ENCODE measurements at places on chromosomes 4 and X.

- DNase-seq: no peak
Measured at GRCh38 chr4:121168446-121169281, 4.5 kb upstream of the TNIP3 start.

GRCh38 chrX:100407147-100407783, 2.8 kb downstream of the PCDH19 start:
- no peak for DNase-seq

DNA sequence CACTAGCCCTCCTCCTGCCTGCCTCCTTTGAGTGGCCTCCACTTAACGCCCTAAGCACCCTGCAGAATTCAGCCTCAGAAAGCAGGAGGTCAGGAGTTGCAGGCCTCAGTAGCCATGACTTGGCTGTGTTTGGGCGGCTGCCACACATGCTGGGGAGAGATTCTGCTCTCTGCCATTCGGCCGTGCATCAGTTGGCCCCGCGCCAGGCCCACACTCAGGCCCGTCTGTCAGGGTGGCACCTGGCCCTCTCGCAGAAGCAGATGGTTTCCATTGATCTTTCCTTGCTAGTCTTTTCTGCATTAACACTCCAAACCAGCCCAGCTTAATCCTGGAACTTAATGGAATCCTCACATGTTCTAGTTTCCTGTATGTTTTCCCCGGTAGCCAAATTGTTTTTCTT, 30.7 kb upstream of the ATP6AP2 start:
- DNase-seq: no peak

DNA sequence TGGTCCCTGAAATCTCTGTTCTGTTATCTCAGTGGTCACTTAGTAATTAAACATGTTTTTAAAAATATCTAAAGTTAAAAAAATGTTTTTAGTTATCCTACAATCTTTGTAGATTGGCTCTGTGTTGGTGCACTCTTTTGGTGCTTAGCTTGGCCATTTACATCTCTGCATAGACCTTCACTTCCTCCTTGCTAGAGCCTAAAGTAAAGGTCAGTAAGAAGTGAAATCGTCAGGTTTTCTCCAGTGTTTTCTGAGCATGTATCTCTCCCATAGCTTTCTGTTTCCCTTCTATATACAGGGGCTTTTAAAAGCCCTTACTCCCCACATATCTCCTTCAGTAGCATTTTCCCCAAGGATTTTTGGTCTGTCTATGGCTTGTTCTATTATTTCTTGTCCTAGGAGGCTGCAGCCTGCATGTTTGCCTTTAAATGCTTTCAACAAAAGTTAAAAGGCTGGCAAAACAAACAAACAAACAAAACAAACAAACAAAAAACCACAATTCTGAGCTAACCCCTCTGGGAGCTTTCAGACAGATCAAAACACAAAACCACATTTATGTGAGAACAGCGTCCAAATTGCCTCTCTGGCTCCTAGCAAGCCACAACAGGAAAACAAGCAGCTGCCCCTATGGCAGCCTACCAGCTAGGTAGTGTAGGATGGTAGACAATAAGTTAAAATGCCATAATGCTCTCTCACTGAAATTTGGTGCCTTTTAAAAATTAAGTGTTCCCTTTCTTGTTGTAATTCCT, 27.3 kb upstream of the GPRASP2 start:
- DNase-seq: no peak

DNA sequence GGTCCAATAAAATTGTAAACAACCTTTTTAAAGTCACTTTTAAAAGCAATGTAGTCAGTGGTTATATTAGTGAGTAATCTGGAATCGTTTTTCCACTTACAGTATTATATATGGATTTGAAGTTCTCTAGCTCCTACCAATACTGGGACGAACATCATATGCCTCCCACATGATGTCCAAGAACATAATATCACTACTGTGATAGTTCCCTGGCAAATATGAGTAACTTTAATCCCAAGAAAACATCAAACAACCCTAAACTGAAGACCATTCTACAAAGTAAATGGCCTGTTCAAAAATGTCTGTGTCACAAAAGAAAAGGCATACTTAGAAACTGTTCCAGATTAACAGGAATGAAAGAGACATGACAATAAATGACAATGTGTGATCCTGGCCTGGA, 53.6 kb upstream of the FGFBP2 start:
- no peak for DNase-seq

DNA sequence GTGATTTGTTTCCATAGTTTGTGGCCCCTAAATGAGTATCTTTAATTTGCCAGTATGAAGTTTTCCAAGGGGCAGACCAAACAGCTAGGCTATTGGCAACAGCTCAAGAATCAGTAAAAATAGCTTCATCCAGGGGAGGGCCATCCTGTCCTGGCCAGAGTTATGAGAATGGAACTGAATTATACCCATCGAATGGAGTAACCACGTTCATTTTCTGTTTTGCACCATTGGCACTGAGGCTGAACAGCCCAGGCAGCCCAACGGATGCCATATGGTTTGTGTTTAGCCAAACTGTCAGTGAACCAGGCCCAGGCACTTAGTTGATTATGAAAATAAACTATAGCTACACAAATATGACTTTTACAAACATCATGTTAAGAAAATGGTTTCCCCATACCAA, 17.7 kb upstream of the ASB5 start:
- DNase-seq: no peak

DNA sequence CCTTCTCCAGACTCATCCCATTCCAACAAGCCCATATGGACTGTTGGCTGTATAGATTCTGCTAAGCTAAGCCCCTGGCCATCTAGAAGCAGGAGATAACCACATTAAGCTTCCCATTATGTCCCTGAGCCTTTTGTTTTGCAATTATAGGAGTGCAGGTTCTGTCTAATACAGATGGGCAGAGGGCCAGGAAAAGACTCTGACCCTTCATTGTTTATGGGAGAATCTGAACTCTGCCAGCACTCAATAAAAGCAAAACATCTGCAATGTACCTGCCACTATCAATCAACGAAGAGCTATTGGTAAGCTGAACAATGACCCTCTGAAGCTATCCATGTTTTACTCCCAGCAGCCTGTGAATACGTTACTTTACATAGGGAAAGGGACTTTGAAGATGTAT, 207.3 kb upstream of the CLNK start:
- DNase-seq: no peak

DNA sequence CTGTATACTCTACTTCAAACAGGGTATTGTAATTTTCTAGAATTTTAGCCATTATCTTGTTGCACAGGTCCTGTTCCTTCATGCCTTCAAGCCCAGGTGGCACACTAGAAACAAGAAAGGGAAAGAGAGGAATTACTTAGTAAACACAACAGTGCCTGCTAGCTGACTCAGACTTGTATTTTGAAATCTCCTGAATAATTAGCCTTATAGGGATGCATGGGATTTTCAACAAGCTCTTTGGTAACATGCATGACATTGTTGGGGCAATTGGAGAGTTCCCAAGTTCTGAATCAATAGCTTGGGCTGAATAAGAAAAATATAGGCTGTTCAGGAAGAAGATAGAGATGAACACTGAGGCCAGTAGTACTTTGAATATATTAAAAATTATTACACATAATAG, 118.8 kb downstream of the FAM13A start:
- no peak for DNase-seq

DNA sequence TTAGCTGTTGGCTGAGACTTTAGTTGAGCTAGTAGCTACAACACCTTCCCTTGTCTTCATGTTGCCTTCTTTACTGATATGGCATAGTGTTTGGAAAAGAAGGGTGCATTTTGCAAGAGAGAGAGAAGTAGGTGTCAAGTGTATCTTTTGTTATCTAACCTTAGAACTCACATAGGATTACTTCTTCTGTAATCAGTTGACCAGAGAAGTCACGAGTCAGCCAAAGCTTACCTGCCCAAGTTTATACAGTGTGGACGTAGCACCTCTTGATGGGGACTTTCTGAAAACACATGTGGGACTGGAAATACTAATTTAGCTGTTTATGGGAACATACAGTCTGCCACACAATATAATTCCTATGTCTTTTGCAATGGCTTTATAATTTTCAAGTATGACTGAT, 56.0 kb downstream of the UGT8 start:
- no peak for DNase-seq

- no peak for DNase-seq
Measured at GRCh38 chr4:83207497-83208101, 77.0 kb downstream of the COQ2 start.

DNA sequence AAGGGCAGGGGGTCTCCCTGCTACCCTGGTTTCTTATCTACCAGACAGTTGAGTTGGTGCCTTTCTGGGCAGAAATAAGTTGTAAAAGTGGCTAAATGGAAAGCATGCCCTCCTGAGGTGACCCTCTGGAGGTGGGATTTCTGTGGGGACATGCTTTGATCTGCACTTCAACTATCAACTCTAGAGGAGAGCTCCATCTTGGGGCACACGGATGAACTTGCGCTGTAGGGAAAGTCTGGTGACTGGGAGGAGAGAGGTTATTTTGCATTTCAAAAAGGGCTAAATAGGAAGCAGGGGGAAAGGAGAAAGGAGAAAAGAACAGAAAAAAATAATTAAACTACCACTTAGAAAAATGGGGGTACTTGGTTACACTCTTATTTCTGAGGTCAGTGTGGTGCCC, 12.7 kb upstream of the RHOXF2B start:
- DNase-seq: no peak

DNA sequence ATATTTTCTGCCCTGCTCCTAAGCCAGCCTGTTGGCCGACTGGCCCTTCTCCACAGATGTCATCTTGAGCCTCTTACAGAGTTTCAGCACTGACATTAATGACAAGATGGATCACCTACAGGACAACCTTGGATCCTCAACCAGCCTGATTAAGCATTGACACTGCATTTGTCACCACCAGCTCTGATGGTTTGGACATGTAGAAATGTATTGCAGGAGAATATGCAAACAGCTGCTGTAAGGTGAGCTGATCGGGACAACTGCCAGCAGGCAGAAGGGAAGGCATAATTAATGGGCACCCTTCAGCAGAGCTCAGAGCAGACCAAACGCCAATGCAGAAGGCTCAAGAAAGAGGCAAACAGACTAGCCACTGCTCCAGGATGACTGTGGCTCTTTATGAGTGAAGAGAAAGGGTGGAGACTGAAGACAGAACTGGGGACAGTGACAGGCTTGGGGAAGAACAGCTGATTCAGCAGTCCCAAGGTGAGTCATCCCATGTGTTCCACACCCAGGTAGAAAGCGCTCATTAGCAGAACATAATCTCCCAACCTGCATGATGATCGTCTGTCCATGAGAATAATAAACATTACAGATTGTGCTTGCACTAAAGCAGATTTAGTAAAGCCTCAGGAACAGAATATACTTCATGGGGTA, 6.7 kb downstream of the CORIN start:
- no peak for DNase-seq

GRCh38 chr4:82784681-82785610, 13.7 kb downstream of the SCD5 start:
- no peak for DNase-seq

DNA sequence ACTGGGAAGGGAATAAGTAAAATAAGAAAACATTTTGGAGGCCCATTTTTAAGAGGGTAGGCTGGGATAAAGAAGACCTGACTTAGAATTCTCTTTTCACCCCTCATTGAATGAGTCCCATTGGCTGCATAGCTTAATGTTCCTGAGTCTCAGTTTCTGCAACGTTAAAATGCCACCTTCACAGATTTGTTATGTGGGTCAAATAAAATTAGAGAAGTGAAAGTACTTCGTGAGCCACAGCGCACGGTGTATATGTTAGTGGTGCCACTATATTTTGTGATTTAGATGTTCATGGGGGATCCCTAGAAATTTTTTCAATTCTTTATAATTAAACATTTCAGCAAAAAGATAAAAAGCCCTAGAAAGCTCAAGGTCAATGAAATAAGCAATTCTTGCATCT, 109.2 kb upstream of the HS3ST1 start:
- DNase-seq: no peak

- DNase-seq: no peak
Measured at GRCh38 chr4:92535599-92535998, 231.8 kb downstream of the GRID2 start.

DNA sequence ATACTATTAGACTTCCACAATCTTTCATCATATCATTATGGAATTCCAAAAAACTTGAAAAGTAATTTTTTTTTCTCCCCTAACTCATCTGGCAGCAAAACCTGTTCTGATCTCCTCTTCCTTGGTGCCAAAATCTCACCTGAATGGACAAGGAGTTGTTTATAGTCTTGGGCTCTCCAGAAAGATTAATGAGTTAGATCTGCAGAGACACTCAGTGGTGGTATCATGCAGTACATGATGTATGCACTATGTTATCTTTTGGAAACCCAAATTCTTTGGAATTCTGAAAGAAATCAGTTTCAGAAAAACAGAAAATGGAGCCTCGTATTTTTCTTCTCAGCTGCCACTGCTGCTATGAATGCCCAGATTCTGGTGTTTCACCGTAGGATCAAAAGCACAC, 11.7 kb downstream of the GPM6B start:
- no peak for DNase-seq

DNA sequence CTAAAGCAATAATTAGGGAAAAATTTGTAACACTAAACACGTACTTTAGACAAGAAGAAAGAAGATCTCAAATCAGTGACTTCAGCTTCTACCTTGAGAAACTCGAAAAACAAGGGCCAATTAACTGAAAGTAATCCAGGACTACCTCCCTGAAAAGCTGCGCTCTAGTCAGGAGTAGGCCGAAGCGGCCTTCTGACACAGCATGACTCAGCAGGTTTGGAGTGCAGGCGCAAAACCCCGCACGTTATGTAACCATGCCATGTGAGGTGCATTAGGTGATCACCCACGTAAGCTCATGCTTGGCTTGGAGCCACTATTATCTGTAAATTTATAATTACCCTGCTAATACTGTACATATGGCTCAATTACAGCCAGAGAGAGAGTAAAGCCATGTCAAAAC, 52.8 kb upstream of the CCDC149 start:
- no peak for DNase-seq

GRCh38 chrX:48935301-48935670, 16.5 kb upstream of the PIM2 start:
- no peak for DNase-seq

- no peak for DNase-seq
Measured at GRCh38 chr4:75821216-75821615, 81.0 kb downstream of the PPEF2 start.

DNA sequence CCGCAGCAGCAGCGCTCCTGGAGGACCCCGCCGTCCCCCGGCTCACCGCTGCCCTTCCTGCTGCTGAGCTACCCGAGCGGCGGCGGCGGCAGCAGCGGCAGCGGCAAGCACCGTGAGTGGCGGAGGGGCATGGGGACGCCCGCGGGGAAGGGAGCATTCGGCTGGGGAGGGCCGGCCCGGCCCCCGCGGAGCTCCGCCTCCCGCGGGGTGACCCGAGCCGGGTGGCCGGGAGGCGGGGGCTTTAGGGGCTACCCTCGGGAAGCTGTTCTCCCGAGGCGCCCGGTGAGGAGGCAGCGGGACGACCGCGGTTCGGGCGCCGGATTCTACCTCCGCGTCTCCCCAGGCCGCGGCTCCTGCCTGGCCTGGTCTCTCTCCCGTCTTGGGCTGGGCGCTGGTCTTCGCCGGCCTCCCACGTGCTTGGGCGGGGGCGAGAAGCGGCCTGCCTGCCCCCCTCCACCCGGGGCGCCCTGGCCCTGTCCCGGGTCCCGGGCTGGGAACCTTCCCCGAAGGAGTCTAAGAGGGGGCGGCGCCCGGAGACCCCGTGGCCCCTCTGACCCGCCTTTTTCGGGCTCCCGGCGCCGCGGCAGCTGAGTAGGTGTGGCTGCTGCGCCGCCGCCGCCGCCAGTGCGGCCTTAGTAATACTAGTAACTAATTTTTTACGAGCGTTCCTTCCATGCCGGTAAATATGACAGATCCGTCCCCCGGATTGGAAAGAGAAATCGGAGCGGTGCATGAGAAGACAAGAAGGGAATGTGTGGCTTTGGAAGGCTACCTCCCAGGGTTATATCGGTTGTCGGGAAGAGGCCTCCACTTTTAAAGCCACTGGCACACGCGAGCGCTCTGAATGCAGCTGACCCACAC, 16.4 kb upstream of the RUFY3 start:
- no peak for DNase-seq

GRCh38 chr4:1880332-1880731, 9.1 kb downstream of the NSD2 start:
- no peak for DNase-seq
